ENCODE measurements at places on chromosomes 11 and 22.

GRCh38 chr11:116773203-116774097 lies 663 bp upstream of the BUD13 start:
- no peak for DNase-seq

- no peak for DNase-seq
These were observed 1.3 kb upstream of the LPXN start for GRCh38 chr11:58576887-58577471.

DNA sequence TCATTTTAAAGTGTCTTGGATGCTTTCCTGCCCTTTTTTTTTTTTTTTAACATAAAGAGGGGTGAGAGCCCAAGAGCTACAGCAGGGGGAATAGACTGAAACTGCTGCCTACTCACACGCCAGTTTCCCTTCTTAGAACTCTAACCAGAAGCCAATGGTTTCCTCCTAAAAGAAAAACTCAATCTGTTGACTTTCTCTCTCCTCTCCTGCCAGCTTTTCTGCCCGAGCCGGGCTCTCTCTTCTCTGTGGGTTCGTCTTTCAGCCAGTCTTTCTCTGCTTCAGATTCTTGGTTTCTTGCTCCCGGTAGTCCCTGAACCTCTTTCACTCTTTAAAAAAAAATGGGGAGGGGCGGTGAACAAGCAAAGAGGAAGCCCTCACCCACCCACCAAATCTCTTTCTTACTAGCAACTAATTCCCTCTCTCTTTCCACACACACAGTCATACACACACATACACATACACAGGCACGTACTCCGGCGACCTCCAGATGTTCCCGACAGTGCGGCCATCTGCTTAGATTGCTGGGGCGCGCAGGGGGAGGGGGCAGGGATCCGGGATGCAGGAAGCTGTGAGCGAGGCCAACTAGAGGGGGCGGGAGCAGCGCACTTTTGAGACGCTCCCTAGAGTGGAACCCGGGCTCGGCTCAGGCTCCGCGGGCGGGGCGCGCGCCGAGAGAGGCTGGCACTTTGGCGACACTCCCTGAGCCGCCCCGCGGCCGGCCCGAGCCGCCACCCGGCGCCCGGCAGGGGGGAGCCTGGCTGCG lies 444 bp upstream of the TSKU start:
- DNase-seq: peak; percentile 67

DNA sequence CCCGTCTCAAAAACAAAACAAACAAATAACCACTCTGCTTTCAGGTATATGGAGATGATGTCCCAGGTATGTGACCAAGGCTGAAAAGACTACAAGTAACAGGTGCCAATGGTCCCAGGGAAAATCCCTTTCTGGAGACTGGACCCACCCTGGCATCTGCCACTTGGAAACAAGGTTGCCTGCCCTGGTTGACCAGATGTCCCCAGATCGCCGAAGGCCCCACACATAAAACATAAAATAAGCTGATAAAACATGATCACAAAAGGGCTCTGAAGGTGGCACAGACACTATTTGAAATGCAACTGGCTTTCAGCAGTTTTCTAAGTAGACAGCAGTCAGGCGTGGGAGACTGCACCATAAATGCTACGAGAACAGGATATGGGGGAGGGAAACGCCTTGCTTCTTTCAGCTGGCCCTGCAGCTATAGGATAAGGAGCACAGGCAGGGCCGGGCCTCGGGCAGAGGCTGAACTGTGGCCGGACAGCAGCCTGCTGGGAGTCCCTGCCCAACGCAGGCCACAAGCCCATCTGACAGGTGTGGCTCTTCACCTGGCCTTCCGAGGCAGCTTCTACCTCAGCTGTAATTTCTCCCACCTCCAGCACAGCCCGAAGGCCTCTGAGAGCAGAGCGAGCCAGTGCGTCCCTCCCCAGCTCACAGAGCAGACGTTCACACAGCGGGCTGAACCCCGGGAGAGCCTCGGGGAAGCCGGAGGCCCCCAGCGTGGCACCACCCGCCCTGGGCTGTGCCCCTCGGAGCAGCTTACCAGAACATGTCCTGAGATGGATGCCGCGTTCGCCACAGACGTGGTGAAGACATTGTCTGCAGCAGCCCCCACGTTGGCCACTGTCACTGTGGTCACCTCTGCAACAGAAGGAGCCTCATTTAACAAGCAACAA lies 4.0 kb downstream of the DEAF1 start:
- no peak for DNase-seq

GRCh38 chr11:61477126-61477525 lies 31.4 kb upstream of the LRRC10B start:
- no peak for DNase-seq

- DNase-seq: no peak
These were observed 163.0 kb downstream of the SPON1 start for GRCh38 chr11:14125529-14125928.

DNA sequence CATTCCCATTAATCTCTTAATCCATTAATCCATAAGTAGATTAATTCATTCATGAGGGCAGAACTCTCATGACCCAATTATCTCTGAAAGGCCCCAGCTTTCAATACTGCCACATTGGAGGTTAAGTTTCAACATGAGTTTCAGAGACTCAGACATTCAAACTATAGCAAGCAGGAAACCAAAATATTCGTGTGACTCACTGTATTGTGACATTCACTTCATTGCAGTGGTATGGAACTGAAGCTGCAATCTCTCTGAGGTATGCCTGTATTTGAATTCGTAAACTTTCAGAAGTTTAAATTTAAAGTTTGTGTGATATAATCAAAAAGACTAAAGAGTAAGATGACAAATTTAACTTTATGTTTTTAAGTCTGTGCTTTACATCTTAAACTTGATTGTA lies 2.9 kb upstream of the OR52J3 start:
- no peak for DNase-seq

DNA sequence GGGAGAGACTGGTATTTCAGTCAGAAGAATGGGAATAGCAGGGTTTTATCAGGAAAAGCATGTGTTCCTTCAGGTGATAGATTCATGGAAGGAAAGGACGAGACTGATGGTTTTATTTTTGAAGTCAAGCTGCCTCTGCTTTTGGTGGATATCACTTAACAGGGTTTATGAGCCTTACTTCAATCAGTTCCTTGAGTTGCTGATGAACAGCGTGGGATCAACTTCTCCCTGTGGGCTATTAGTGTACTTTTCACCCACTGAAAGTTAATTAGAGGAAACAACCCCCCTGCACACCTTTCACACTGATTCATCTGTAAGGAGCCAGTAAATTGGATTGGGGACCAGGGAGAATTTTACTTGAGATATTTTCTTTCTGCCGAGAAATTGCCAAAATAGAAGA lies 479.0 kb downstream of the NELL1 start:
- no peak for DNase-seq

DNA sequence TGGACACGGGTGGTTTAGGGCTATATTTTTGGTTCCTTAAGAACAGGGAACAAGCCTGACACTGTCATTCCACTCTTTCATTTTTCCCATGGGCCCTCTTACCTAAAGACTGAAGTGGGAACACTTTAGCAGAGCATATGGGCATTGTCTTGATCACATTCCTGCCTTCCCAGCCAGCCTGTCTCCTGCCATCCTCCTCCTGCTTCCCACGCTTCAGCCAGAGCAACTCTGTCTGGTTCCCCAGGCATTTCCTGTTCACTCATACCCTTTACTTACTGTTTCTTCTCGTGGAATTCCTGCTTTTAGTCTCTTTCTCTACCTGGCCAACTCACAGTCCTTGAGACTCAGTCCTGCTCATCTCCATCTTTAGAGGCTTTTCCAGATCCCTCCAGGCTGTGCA lies 22.8 kb downstream of the MRPL16 start:
- DNase-seq: no peak

DNA sequence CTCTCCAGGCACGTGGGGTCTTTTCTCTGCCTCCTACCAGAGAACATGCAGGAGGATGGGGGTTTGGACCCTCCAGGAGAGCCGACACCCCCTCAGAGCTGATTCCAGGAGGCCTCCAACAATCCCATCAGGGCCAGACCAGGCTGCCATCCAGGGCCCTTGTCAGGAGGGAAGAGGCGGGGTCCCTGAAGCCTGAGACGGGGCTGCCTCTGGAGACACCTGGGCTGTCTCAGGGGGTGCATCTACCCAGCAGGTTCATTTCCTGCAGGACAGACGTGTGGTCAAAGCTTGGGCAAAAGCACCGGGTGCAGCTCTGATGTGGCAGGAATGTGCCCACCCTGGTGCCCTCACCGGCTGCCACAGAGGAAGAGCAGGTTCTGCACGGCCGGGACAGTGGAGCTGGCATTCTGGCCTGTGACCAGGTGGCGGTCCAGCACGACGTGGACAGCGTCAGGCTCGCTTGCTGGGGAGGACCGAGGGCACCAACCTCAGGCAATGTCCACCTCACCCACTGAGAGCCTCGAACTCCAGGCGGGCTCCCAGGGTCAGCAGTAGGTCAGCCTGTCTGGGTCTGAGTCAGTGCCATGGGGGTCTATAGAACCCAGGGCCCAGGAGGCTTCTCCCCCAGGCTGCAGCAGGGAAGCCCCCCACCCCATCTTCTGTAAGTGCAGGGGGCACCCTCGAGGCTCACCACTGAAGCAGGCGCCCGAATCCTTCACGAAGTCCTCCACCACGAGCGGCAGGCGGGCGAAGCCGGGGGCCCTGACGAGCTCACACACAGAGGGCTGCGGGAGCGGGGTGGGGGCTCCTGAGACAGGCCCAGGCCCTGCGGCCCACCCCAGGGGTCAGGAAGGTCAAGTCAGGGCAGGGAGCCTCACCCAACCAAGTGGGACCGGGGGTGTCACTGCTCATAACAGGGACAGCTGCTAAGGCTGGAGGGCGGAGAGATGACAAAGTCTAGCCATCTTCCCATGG lies 6.4 kb downstream of the GATD1 start:
- DNase-seq: no peak

- no peak for DNase-seq
These were observed 92.9 kb downstream of the RPS6KA4 start for GRCh38 chr11:64451856-64452255.

Measured in stimulated activated CD4-positive, alpha-beta T cell treated with anti-CD3 and anti-CD28 coated beads, Interleukin-2, amount 100 ng/mL, for 24 hours (primary cell).